ENCODE measurements at places on chromosomes 6 and 20. TPM values are rescaled to one million over a fixed set of nuclear protein-coding genes. Genes with fewer than 3 reads are reported as not detected.

Gene TXLNB
- total RNA-seq, result not detected

Gene OR2H2
- total RNA-seq, result not detected

Gene FILIP1
- total RNA-seq, result 0.30 TPM

Gene TMEM200A
- 0.07 TPM for total RNA-seq

Gene HLA-DQA2
- total RNA-seq, result not detected
